Left lobe of liver (tissue), 2 donors: ENCODE measurements at places on chromosomes 7 and 10. TPM values are rescaled to one million over a fixed set of nuclear protein-coding genes. Genes with fewer than 3 reads are reported as not detected.

GRCh38 chr7:2701832-2702593, 14.0 kb downstream of the AMZ1 start:
- peak; percentile 96 for DNase-seq

- peak; percentile 21 for DNase-seq
Measured at GRCh38 chr7:44284881-44285541, 40.4 kb downstream of the CAMK2B start.

DNA sequence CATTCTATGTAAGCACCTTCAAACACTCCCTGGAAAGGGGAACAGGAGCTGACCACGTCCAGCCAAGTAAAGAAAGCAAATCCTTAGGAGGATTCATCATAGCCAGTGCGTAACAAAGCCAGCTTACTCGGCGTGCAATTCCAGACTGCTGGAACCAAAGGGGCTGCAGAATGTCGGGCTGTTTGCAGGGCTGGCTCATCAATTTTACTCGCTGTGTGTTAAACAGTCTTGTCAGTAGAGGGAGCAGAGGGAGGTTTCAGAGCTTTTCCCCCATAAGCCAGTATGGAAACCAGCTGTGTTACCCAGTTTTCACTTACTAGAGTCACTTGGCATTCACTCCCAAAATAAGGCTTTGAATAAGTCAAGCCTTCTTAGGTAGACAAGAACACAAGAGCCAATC, 127.1 kb downstream of the KMT2E start:
- no peak for DNase-seq

- DNase-seq: no peak
Measured at GRCh38 chr10:65346466-65346865, 1579.4 kb upstream of the LRRTM3 start.

GRCh38 chr7:100360135-100360854, 2.4 kb downstream of the PILRB start:
- DNase-seq: no peak

GRCh38 chr10:105540381-105540780, 899.3 kb downstream of the SORCS3 start:
- DNase-seq: no peak

GRCh38 chr10:92756201-92757065, 66.7 kb downstream of the HHEX start:
- no peak for DNase-seq

DNA sequence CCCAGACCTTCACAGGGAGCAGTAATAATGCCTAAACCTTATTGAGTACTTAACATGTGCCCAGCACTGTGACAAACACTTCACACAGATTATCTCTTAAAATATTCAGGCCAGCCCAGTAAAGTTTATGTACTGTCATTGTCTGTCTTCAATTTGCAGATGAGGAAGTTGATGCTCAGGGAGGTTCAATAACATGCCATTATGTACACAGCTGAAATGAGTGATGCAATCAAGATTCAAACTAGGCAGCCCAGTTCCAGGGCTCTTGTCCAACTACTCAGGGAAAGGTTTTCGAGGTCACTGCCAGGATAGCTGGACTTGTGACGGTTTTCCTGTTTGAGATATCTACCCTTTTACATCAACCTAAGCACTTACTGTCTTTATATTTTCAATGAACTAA, 56.1 kb downstream of the AUTS2 start:
- DNase-seq: peak; percentile 59

DNA sequence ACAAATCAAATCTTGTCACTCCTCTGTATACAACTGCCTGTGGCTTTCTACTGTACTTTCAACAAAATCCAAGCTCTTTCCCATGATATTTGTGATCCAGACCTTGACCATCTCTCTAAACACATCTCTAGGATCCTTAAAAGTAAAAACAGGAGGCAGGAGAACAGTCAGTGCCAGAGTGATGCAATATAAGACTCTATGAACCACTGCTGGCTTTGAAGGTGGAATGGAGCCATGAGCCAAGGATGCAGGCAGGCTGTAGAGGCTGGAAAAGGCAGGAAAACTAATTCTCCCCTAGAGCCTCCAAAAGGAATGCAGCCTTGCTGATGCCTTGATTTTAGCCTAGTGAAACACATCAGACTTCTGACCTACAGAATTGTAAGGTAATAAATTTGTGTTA, 45.5 kb upstream of the LRRN3 start:
- no peak for DNase-seq

DNA sequence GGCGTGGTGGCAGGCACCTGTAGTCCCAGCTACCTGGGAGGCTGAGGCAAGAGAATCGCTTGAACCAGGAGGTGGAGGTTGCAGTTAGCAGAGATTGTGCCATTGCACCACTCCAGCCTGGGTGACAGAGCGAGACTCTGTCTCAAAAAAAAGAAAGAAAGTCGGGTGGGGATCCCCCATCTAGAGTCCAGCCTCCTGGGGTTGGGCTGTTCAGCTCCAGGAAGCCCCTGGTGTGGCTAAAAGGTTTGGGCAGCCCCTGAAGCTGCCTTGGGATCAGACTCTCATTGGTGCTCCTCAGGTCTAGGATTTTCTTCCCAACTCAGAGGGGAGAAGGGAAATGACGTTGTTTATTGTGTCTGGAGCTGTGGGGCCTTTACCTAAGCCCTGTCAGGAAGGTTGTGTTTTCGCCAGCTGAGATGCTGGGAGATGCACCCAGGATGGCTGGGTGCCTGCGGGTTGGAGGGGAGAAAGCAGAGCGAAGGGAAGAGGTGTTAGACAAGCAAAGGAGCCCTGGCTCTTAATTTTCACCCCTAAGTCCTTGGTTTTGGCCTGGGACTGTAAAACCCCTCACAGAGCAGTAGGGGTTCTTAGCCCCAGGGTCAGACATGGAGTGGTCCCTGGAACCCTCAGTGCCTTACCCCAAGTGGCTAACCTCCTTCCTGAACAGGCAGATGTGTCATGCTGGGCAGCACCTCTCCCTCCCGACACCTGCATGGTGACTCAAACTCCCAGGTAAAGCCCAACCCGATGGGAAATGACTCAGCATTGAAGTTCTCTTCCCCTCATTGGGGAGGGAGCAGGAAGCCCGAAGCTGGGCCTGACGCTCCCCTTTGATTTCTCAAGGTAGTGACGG, 21.1 kb downstream of the PLAU start:
- DNase-seq: no peak

DNA sequence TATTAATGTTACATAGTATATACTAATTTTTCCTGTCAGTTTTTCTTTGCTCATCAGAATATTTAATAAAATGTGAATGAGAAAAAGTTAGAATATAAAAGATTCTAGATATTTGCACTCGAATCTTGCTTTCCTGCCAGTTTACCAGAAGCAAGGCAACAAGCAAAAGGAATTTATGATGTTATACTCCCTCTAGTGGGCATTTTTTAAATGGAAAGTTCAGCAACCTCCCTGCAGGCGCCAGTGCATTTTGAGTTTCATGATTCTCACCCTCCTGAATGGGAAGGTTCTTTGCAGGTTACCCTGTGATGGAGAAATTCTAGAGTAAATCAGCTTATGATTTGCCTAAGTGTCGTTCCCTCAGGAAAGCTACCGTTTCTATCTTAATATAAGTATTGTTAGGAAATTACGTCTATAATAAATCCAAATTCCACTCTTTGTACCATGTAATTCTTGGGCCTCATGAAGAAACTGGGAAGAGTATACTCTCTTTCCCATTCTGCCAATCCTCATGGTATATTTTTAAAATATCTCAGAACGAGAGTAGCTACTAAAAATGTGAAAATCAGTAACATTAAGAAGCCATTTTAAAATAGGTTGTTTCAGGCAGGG, 350.0 kb downstream of the CRPPA start:
- DNase-seq: no peak

GRCh38 chr10:47309408-47310089, 9.6 kb downstream of the GDF10 start:
- no peak for DNase-seq

DNA sequence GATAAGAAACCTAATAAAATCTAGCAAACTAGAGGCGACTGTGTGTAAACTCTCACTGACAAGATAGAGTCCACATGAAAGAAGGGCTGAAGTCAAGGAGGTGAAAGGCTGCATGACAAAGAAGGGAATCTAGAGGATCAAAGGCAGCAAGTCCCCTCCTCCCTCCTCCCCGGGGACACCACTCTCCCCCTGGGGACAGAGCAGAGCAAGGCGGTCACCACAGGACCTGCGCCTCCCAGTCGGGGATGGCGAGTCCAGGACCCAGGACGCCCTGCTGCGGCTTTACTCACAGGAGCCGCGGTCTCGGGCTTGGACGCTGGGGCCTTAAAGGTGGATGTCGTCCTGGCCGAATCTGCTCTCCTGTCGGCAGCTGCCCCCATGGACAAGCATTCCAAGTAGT, 22.4 kb downstream of the BRI3 start:
- DNase-seq: no peak

DNA sequence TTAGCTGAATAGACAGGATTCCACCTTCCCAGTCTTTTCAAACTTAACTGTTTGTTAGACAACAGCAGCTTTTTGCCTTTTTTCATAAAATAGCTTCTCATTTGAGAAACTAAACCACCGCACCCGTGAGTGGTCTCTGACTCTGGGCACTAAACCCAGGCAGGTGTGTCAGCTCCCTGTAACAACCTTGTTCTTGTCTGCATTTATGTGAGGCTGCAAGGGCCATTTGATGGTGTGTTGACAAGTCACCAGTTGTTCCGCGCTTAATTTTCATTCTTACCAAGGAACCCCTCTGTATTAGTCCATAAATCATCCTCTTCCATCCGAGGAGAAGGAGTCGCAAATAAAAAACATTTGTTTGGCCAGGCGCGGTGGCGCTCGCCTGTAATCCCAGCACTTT, 1.5 kb downstream of the STOX1 start:
- DNase-seq: no peak

GRCh38 chr10:93516006-93516380, 19.6 kb downstream of the CEP55 start:
- DNase-seq: no peak

DNA sequence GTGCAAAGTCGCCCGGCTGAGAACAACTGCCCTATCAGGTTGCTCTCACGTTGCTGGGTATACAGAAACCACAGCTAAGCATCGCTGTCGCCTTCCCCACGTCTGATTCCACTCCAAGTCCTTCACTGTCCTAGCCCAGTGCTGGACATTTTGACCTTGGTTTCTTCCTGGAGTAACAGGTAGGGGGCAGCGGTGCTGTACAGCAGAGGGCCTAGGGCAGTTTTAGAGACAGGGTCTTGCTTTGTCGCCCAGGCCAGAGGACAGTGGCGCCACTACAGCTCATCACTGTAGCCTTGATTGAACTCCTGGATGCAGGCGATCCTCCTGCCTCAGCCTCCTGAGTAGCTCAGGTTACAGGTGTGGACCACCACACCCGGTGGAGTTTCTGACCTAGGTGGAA, 2.6 kb downstream of the CLDN15 start:
- no peak for DNase-seq

DNA sequence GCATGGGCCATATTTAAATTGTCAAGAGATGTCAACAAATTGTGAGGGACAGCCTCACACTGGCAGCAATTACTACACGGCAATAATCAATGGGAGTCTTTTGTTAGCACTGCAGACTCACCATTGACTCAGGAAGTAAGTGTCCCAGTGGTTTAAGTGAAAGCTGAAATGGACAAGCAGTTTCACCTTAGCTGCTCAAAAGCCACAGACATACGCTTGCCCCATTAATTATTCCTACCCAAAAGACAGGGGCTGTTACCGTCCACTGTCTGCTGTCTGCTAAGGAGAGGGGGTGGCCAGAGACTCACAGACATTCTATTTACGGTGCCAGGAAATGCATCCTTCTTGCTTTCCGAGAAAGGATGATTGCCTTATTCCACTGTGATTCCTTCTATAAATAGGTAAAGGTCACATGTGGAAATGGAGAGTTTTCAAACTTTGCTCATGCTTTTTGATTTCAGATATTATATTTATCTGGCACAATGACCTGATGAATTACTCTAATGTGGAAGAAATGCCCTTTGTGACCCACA, 309.7 kb upstream of the NFE2L3 start:
- DNase-seq: no peak

DNA sequence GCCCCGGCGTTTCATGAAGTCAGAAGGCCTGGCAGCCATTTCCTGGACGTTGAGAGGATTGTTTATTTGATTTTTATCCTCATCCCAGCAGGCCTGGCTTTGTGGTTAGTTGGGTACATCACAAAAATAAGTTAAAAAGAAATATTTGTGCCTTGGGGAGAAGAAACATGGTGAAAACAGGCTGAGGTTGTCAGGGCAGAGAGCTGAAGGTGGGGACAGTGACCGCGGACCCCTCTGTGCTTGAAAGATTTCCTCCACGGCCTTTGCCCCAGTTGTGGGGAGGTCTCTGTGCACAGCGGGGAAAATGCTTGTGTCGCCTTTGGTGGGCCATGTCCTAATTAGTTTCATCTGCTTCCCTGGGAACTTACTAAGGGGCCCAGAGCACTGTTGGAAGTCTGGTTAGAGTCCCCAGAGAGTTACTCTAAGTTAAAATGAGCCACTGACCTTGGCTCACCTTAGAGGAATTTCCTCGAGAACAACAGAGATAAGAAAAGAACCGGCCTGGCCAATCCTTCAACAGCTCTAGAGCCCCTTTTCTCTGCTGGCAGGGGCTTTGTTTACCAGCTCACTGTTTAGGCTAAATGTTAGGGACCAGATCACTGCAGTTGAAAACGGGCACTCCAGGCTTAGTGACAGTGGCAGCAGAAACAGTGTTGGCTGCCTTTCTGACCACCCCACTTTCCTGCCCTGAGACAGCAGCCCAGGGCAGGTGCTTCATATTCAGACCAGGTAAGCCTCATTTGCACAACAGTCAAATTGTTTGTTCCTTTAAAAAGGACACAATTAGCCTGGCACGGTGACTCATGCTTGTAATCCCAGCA, 37.9 kb downstream of the CRCP start:
- DNase-seq: no peak

- DNase-seq: no peak
Measured at GRCh38 chr10:70912556-70912955, 24.2 kb upstream of the PCBD1 start.

GRCh38 chr10:9137368-9137767, 1082.9 kb downstream of the GATA3 start:
- DNase-seq: no peak

DNA sequence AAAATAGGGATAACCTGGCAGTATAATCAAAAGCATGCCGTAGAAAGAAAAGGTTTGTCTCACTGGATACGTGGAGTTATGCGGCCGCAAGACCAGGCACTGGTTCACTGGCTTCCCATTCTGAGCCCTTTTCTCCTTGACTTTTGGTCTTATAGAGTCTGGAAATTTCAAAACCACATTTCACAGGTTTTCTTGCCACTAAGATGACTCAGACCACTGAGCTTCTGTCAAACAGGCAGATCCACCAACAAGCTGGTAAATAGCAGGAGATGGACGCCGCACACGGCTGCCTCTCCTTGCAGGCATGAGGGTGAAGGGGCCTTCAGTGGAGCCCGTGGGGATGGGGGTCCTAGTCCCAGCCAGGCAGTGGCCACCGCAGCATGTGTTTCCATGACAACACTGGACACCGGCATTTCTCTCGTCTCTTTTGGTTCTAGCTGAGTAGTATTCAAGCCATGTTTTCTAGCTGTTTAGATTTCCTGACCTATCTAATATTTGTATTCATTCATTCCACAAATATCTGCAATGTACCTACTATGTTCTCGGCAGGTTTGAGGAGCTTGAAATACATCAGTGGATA, 55.5 kb downstream of the KLF6 start:
- DNase-seq: no peak

The PON1 gene
- total RNA-seq: 465 TPM

The NOS3 gene
- total RNA-seq: 8.7 TPM

The RPA3 gene
- total RNA-seq: 18.2 TPM

The MSMB gene
- total RNA-seq: not detected

The GRM3 gene
- total RNA-seq: not detected

The RAB18 gene
- 51.3 TPM for total RNA-seq

The MARVELD1 gene
- 2.0 TPM for total RNA-seq

The SPDYE6 gene
- not detected for total RNA-seq

The TUBB8 gene
- total RNA-seq: not detected

The SLC29A4 gene
- total RNA-seq: 2.9 TPM

The ASB4 gene
- total RNA-seq: 0.40 TPM

The CALHM1 gene
- total RNA-seq: not detected
